HepG2 (cell line): ENCODE measurements at places on chromosomes 5 and 9. TPM values are rescaled to one million over a fixed set of nuclear protein-coding genes. Genes with fewer than 3 reads are reported as not detected.

Gene FOXD4L3
- total RNA-seq, result not detected in 2 replicates

Gene MRRF
- total RNA-seq, result 37.3 and 47.2 TPM in 2 replicates

DNA sequence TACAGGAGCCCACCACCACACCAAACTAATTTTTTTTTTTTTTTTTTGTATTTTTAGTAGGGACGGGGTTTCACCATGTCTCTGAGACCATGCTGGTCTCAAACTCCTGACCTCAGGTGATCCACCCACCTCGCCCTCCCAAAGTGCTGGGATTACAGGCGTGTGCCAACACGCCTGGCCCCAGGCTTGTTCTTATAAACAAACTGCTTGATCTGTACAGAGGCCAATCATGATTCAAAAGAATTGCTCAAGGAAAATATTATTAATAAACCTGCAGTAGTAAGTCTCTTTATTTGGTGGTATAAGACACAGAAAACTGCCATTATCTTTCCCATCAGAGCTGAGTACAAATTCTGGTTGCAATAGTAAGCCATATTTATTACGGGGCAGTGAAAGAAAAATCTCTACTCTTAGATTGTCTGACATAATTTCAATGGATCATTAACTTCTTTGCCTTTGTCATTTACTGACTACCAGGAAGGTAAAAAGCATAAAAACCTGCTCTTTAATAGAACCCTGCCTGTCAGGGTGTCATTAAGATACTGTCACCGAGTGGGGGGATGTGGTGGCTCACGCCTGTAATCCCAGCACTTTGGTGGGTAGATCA is 33.3 kb downstream of the RASEF start:
- H3K27me3 ChIP-seq, result 0 out of 3 replicates have a peak, but pooled peaks cover under 1% of the 10 kb centered on the region
- DNase-seq, result no peak
- no peak overlapping the region for H3K27ac ChIP-seq
- H3K4me1 ChIP-seq, result no peaks in the 10 kb centered on the region
- no peak overlapping the region for H3K4me3 ChIP-seq

- H3K4me3 ChIP-seq, result no peak overlapping the region
- no peaks in the 10 kb centered on the region for H3K4me1 ChIP-seq
- peaks cover 82% of the 10 kb centered on the region for H3K36me3 ChIP-seq
Measured at GRCh38 chr5:6750142-6750840, 37.1 kb downstream of the TENT4A start.

- H3K27me3 ChIP-seq, result no peaks in the 10 kb centered on the region
- no peak for DNase-seq
- no peak overlapping the region for H3K27ac ChIP-seq
- H3K4me3 ChIP-seq, result no peak overlapping the region
Measured at GRCh38 chr5:68562308-68562707, 346.8 kb downstream of the PIK3R1 start.

Gene SPEF2
- total RNA-seq, result 2.3 and 2.4 TPM in 2 replicates

Gene MEIKIN
- not detected in 2 replicates for total RNA-seq

Gene NR3C1
- total RNA-seq, result 24.3 and 30.0 TPM in 2 replicates

Gene TOMM5
- total RNA-seq, result 315 and 450 TPM in 2 replicates

Gene PCDHGB4
- total RNA-seq, result 1.7 and 3.3 TPM in 2 replicates

Gene FOXD4
- 0.18 TPM in 1 of 2 replicates, not detected in the other for total RNA-seq

Gene MELK
- total RNA-seq, result 50.4 and 59.1 TPM in 2 replicates

DNA sequence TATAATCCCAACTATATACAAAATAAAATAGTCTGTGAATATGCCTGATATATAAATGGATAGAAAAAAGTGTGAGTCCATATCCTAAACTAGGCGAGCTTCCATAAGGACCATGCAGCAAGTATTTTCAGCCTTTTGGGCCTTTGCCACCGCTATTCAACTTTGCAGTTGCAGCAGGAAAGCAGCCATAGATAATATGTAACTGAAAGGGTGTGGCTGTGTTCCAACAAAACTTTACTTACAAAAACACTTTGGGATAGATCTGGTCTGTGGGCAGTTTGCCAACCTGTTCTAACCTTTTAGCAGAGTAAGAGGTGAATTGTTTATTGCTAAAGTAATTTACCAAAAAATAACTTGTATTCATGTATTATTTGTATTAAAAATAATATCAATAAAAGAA is 127.8 kb upstream of the GPR151 start:
- H3K36me3 ChIP-seq, result no peaks in the 10 kb centered on the region
- no peaks in the 10 kb centered on the region for H3K27me3 ChIP-seq
- H3K4me3 ChIP-seq, result no peak overlapping the region
- no peak overlapping the region for H3K27ac ChIP-seq
